A549 treated with dexamethasone at 1 μM for 4 hours (cell line): ENCODE measurements at places on chromosomes 16 and 17. TPM values are rescaled to one million over a fixed set of nuclear protein-coding genes. Genes with fewer than 3 reads are reported as not detected.

The INCA1 gene
- 1.0 to 1.9 TPM (median 1.5 TPM) in 5 replicates for total RNA-seq

The SHCBP1 gene
- total RNA-seq: 33.7 to 40.3 TPM (median 36.2 TPM) in 5 replicates

The WNT9B gene
- total RNA-seq: 0.05 to 0.06 TPM in 2 of 5 replicates, not detected in the others

The TMEM92 gene
- total RNA-seq: 14.9 to 17.9 TPM (median 16.1 TPM) in 5 replicates

The SPATA22 gene
- not detected in 5 replicates for total RNA-seq

The ANKFN1 gene
- total RNA-seq: 0.05 TPM in 1 of 5 replicates, not detected in the others

The CHD9 gene
- total RNA-seq: 13.0 to 22.3 TPM (median 17.5 TPM) in 5 replicates

The UBB gene
- 1,680 to 2,292 TPM (median 1,765 TPM) in 5 replicates for total RNA-seq

The CD300E gene
- not detected in 5 replicates for total RNA-seq

The ITGAD gene
- total RNA-seq: 0.02 to 0.10 TPM (median 0.05 TPM) in 4 of 5 replicates, not detected in the other
